ENCODE measurements at places on chromosomes 6 and 20.

DNA sequence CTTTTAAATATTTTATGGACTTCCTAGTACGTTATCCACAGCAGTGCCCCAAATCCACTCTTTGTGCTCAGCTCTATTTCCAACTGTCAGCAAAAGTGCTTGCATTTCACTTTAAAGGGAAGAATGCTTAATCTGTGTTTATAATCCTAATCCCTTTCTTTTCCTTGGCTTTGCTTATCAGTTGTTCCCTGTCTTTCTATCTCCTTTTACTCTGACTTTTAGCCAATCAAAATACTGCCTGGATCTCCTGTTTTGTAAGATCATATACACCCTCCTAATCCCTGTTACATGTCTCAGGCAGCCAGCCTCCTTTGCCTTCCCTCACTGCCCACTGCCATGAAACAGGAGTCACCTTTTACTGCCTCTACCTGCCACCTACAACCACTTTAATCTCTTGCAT lies 102.9 kb downstream of the AIG1 start:
- no peak for DNase-seq
- no peaks in the 10 kb centered on the region for H3K27me3 ChIP-seq
- H3K4me3 ChIP-seq: no peak overlapping the region
- no peaks in the 10 kb centered on the region for H3K36me3 ChIP-seq
- no peaks in the 10 kb centered on the region for H3K4me1 ChIP-seq
- H3K27ac ChIP-seq: no peak overlapping the region

GRCh38 chr20:1567392-1568162 lies 10.1 kb upstream of the SIRPD start:
- DNase-seq: no peak
- no peaks in the 10 kb centered on the region for H3K36me3 ChIP-seq
- no peak overlapping the region for H3K27ac ChIP-seq
- H3K4me3 ChIP-seq: no peak overlapping the region
- no peaks in the 10 kb centered on the region for H3K4me1 ChIP-seq
- no peaks in the 10 kb centered on the region for H3K27me3 ChIP-seq

GRCh38 chr6:39269961-39270360 lies 40.7 kb upstream of the KCNK5 start:
- no peaks in the 10 kb centered on the region for H3K27me3 ChIP-seq
- no peak overlapping the region for H3K4me3 ChIP-seq
- no peak for DNase-seq
- no peak overlapping the region for H3K27ac ChIP-seq

DNA sequence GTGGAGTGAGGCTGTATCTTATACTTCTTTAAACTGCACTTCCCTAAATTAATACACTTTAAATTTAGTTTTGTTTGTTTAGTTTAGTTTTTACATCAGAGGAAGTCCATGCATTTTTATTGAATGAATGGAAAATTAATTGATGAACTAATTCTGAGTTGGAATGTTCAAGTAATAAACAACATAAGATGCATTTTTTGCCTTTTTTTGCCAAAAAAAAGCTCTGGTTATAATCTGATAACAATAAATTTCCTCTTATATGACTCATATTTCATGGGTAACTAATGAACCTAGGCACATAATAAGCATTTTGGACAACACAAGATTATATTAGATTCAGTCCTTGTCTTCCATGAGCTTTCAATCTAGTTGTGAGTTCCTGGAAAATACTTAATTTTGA lies 323.1 kb downstream of the CENPW start:
- no peaks in the 10 kb centered on the region for H3K36me3 ChIP-seq
- H3K27ac ChIP-seq: no peak overlapping the region
- no peak overlapping the region for H3K4me3 ChIP-seq
- no peak for DNase-seq

GRCh38 chr20:53783768-53784167 lies 190.1 kb upstream of the ZNF217 start:
- no peak overlapping the region for H3K4me3 ChIP-seq
- no peaks in the 10 kb centered on the region for H3K36me3 ChIP-seq
- H3K27me3 ChIP-seq: no peaks in the 10 kb centered on the region
- no peaks in the 10 kb centered on the region for H3K4me1 ChIP-seq
